ENCODE measurements at places on chromosomes 5 and 9.

- no peak for DNase-seq
Observed at GRCh38 chr9:17130291-17130690, 4.5 kb upstream of the CNTLN start.

GRCh38 chr5:61974680-61975079 lies 331.3 kb upstream of the KIF2A start:
- DNase-seq = no peak

- DNase-seq = no peak
Observed at GRCh38 chr9:93595461-93595860, 19.1 kb downstream of the PHF2 start.

DNA sequence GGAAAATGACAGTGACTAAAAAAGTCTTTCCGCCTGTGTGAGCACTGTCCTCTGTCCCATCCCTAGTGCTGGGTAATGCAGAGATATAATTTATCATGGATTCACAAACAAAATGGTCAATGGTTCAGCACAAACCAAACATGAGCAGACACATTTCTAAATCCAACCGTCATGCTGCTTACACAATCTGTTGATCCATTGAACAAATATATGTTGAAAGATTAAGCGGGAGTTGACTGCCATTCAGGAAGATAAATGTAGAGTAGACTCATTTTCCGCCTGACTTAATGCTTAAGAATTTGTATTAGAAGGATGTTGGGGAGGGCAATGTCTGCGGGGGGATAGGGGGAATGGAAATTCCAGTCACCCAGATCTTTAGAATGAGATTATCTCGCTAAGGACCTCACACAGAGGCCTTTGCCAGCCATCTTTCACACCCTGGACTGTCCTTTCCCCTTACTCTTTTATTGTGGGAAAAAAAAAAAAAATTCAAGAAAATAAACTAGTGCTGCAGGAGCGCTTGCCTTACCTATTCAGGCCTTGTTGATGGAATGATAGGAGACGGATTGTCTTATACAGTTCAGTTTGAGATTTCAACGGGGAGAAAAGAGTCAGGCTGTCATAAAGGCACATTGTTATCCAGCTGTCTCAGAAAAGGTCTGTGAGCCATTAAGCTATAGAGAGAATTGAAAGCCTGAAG lies 153.7 kb downstream of the TLE1 start:
- no peak for DNase-seq

GRCh38 chr5:159928122-159928909 lies 12.0 kb downstream of the ADRA1B start:
- no peak for DNase-seq

DNA sequence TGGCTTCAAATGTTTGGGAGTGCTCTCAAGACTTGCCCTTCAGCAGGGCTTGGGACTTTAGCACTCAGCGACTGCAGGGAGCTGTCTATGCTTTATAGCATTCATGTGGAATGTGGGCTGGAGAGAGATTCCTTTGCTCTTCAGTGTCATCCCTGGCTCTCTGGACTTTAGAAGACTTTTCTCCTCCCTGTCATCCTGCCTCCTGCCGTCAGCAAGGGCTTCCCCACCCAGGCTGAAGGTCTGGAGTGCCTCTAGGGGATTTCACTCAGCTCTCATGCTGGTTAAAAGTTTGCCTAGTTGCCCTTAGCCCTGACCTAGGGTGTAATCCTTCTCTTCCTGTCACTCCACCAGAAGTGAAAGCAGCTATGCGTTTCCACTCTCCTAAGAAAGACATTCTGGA lies 210.9 kb downstream of the FRMD3 start:
- DNase-seq = no peak

DNA sequence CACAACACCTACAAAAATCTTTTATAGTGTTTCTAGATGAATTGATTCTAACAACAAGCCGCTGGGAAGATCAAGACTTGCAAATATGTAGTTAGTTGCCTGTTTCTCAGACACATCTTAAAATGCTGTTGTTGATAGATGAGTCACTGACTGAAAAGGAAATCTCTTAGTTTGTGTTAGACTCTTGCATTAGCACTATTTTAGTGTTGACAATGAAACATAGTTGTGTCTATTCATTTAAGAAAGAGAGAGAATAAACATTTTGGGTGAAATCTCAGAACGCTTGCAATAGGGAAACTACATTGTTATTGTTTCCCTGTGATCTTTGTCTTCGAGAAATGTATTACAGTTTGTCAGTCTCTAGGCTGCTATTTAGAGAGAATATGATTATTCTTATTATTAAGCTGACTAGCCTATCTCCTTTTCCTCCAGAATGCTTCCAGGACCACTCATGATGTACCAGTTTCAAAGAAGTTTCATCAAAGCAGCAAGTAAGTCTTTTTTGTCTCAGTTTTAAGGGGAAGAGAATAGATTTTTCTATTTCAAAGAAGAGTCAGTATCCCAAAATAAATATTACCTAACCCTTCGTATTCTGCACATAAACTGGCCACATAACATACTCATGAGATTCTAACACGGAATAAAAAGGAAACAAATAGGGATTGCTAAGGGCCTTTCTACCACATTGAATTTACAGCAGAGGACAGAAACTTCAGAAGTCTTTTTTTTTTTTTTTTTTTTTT lies 285.6 kb downstream of the ARHGAP26 start:
- no peak for DNase-seq

DNA sequence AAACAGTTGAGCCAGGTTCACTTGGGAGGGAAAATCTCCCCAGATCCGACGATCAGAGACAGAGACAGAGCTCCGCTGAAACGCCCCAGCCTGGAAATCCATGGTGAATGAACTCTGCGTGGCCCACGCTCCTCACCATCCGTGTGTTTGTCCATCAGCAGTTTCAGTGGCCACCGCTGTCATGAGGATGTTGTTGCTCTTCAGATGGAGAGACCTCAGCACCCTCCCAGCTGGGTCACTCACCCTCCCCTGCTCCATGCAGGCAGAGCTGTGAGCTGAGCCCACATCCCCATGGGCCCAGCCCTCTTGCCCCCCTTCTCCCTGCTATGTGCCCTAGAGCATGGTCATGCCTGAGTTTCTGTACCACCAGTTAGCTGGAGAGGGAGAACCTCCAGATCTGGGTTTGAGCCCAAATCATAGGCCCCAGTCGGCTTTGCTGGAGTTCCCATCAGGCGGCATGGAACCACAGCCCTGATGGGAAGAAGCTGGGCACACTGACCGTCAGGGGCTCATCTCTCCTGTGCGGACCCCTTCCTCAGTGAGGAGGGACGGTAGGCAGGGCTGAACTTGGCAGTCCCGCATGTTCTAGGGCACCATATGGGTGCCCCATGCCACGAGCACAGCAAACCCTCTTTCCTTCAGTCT lies 154.4 kb upstream of the COL5A1 start:
- DNase-seq = no peak

GRCh38 chr5:180875860-180876426 lies 14.9 kb upstream of the ZFP62 start:
- no peak for DNase-seq

- no peak for DNase-seq
Observed at GRCh38 chr9:69496846-69497450, 171.9 kb downstream of the ENTREP1 start.

- DNase-seq = no peak
Observed at GRCh38 chr9:128145951-128146351, 3.3 kb upstream of the LCN2 start.

DNA sequence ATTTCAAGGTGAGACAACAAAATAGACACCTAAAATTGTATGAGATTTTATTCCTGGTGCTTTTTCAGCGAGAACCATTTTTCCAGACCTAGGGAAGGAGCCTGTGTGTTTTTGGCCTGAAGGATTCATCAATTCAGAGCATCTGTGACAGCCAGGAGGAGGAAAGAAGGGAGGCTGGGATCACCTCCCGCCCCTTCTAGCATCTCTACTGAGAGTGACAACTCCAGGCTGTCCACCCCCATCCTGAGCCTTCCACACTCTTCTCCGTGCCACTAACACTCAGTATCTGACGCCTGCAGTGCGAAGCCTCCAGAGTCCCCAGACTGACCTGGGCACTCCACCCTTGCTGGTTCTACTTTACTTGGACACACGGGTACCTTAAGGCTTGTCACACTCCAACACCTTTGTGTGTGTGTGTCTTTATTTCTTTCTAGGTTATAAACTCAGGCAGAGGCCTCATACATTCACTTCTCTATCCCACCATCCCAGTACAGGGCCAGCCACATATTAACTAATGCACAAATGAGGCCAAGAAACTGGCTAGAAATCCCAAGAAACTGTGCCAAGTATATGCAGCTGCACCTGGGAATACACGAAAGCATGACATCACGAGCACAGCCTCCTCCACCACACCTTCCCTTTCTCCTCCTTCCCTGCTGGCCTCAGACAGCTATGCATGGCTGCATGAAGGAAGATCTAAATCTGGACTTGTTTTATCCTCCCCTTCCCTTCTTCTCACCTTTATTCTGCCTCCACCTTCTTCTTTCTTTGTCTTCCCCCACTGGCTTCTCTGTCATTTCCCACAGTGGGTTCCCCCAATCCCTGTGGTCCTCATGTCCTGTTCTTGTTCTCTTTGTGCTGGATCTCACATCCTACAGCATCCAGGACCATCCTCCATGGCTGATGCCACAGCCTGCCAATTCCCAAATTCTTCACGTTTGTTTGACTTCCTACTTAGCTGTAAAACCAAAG lies 16.0 kb downstream of the S1PR3 start:
- no peak for DNase-seq

DNA sequence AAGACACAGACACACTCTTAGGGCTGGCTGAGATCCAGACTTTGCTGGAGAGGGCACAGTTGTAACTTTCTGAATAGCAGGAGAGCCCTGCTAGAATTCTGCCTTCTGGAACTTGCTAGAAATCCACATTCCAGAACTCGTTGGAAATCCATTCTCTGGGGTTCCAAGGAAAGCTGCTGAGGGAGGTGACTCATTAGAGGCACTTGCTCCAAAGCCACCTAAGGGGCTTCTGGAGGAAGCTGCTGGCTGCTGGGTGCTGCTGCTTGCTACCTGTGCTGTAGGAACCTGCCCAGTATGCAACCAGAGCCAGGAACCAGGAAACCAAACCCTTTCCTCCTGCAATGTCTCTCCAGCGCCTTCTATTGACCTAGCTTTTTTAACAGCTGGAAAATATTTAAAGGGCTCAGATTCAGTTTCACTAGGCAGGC lies 4.1 kb upstream of the TLE4 start:
- DNase-seq = no peak

- DNase-seq = no peak
Observed at GRCh38 chr5:66894480-66895240, 298.5 kb downstream of the MAST4 start.

DNA sequence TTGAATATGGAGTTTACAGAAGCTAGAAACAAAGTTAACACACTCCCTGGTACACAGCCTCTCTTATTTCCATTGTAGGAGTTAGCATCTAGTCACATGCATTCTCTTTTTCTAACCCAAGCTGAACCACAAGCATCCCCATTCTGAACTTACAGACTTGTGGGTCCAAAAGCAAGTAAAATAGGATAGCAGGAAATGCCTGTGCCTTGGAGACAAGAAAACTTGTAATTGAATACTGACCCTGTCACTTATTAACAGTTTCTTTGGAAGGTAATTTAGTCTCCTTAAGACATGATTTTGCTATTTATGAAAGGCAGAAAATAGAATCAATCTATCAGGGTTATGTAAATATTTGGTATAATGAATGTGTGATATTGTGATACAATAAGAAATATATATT lies 353.6 kb downstream of the TLE4 start:
- DNase-seq = no peak

DNA sequence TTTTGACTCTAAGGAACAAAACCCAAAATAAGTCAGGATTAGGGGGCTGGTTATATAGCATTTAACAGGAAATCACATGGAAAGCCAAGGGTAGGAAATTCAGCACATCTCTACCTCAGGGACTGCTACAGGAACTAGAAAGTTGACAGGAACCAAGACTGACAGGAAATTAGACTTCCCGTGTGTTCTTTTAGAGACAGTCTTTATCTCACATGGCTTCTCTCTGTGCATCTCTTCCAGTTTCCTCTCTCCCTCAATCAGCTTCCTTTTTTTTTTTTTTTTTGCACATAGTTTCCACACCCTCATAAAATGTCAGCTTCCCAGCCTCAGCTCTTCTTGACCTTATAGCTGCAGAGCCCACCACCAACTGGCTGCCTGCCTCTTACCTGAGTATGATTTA lies 4.8 kb downstream of the RECK start:
- no peak for DNase-seq

DNA sequence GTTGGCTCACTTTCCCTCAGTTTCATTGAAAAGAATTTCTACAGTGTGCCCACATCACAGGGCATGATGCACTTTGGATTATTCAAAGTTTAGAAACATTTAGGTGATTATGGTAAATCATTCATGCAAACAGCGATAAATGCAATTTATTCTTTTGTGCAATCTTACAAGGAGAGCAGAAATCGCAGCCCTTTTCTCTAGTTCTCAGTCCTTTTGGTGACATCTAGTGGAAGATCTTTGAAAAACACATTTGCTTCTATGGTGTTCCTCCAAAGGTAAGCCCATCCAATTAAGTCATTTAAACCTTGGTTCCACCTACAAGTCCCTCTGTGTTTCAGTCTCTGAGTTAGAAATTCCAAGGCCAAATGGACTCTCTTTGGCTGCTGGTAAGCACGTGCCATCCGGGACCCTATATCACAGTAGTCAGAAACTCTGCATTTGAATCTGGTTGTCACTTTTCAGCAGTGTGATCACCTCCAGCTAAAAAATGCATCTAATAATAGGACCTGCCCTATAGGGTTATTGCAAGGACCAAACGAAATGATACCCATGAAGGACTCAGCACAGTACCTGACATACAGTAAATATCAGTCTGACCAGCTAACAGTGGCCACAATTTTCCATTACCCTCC lies 66.4 kb downstream of the MACROH2A1 start:
- no peak for DNase-seq

DNA sequence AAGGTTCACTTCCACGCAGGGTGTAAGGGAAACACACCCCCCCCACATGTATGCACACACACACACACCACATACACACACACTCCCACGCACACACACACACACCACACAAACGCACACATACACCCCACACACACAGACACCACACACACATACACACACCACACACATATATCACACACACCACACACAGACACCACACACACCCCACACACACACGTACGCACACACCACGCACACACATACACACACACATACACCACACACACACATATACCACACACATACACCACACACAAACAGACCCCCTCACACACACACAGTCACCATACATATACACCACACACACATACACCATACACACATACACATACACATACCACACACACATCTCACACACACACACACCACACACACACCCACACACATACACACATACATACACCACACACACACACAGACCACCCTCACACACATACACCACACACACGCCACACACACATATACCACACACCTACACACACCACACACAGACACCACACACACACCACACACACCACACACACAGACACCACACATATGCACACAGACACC lies 44.3 kb upstream of the NEURL1B start:
- no peak for DNase-seq

DNA sequence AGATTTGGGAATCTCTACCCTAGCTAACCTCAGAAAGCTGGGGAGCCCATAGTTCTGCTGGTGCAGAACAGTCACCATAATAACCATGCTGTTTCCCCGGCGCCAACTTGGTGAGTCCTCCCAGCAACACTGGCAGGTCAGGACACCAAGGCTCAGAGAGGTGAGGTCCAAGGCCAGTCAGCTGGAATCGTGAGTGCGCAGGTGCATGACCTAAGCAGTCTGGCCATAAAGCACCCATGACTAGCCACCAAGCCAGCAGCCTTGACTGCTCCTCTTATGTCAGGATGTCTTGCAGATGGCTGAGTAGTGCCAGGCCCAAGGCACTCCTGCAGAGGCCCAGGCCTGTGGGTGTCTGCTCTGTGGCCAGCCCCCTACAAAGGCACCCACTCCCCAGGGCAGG lies 2.6 kb downstream of the RNF44 start:
- no peak for DNase-seq

GRCh38 chr9:12441506-12441905 lies 251.7 kb upstream of the TYRP1 start:
- no peak for DNase-seq
